ENCODE measurements at places on chromosomes 12 and 14.

DNA sequence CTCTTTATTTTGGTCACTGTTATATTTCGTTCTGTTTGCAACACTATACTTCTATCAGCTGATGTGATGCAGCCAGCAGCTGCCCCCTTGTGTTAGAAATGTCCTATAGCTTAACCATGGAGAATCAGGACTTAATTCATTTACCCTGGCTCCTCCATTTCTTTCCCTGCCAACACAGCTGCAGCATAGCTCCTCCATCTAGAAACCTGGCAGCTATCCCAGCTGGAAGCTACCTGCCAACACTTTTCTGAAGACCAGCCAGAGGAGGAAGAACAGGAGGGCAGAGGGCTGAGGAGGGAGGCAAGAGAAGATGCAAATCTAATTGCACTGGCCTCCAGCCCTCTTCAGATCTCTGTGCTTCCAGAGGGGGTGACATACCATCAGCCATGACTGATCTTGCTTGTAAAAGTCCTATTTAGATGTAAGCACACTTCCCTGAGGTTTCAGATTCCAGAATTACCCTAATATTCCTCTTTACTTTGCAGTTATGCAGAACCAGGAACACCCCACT lies 156.8 kb upstream of the TMEM260 start:
- DNase-seq = no peak

DNA sequence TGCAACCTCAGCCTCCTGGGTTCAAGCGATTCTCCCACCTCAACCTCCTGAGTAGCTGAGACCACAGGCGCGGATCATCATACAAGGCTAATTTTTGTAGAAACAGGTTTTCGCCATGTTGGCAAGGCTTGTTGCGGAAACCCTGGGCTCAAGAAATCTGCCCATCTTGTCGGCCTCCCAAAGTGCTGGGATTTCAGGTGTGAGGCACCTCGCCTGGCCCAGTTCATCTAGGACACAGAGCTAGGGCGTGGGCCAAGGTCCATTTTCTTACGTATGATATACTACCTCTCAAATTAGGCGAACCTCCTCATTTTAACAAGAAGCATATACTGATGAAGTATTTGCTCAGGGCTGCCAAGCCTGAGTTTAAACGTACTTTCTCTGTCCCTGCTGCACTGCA lies 2.1 kb downstream of the RPS29 start:
- no peak for DNase-seq

DNA sequence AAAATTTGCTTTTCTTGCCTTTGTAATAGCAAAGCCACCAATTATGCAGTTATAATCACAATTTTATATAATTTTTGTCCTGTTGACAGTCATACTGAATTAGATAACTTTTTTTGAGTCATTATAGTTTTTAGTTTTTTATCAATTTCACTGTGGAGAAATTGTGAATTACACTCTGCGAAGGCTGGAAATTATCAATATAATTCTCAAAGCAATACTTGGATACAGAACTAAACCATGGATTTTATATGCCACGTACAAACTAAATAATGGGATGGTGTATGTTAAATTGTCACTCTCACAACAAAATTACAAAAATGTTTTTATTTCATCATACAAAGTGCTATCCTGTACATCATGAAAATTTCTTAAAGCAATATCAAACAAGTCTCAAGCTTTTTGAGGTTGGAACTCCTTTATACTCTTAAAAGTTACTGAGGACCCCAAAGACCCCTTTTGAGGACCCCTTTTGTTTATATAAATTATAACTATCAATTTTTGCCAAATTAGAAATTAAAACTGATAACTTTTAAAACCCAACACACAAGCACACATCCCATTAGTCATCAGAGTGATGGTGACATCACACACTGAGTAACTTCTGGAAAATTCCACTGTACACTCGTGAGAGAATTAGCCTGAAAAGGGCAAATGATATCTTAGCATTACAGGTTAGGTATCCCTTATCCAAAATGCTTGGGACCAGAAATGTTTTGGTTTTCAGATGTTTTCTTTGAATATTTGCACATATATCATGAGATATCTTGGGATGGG lies 19.8 kb upstream of the AQP2 start:
- no peak for DNase-seq

DNA sequence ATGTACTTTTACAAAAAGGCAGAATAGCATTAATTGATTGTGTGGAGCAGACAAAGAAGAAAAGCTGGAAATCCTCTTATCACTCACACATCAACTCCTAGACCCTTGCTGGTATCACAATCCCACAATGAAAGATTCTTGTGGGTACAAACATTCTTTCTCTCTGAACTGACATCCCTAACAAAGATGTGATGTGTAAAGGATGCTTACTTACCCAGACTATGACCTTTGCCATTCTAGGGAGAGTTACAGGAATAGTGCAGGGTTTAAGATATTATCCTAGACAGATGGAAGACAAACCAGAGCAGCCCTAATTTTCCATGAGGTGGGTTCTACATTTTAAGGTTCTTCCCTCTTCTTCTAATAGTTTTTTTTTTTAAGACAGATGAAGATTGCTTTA lies 60.4 kb upstream of the SLC6A15 start:
- DNase-seq = no peak

- no peak for DNase-seq
Observed at GRCh38 chr14:105146181-105146975, 22.2 kb downstream of the JAG2 start.

DNA sequence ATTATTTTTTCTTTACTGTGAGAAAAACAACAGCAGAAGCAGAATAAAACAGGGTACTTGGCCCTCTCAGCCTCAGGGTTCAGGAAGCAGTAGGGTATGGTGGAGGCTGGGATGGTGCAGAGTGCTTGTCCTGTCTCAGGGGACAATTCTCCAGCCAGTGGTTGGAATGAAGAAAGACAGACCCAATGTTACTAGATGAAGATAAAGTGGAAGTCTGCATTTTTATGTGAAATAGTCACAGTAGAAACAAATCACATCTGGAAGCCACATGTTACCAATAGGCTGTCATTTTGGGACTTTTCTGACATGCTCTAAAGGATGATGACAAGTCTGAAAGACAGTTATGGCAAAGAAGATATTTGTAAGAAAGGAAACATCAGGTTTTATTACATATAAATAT lies 32.3 kb downstream of the PROX2 start:
- no peak for DNase-seq

DNA sequence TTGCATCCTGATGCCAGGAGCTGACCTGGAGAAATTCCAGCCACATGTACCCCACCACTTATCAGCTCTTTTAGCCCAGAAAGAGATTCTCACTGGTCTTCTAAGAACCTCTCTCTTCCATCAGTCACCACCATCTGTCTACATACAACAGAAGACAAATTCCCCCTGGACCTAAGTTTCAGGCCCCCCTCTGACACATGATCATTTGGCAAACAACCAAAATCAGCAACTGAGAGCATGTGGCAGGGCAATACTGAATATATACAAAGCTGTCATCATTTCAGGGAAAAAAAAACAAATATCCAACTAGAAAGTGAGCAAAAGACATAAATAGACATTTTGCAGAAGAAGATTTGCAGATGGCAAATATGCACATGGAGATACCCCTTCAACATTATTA lies 180.2 kb downstream of the FOXN3 start:
- no peak for DNase-seq

GRCh38 chr14:35412272-35413056 lies 7.9 kb upstream of the NFKBIA start:
- no peak for DNase-seq

DNA sequence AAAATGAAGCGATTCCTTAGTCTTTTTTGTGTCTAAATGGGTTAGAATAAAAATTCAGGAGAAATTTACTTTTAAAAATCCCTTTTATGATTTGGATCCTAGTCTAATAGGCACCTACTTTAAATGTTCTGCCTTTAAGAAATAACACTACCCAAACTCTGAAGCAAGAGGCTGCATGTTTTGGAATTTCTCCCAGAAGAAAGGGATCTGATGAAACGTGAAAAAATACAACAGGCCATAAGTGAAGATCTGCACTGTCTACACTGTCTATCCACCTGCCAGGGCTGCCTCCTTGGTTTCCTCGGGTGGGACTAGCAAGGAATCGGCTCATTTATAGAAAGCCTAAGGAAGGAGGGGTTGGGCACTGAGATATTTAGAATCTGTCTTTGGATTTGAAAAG lies 22.1 kb downstream of the ACVR1B start:
- no peak for DNase-seq
